Renal cortical epithelial cell (primary cell): ENCODE measurements at places on chromosomes 11 and 22. TPM values are rescaled to one million over a fixed set of nuclear protein-coding genes. Genes with fewer than 3 reads are reported as not detected.

PRR5 gene
- total RNA-seq = 9.2 and 12.4 TPM in 2 replicates

OR51B2 gene
- not detected in 2 replicates for total RNA-seq

GRCh38 chr11:83510530-83511460 is 224.6 kb upstream of the CCDC90B start:
- DNase-seq = no peak

DNA sequence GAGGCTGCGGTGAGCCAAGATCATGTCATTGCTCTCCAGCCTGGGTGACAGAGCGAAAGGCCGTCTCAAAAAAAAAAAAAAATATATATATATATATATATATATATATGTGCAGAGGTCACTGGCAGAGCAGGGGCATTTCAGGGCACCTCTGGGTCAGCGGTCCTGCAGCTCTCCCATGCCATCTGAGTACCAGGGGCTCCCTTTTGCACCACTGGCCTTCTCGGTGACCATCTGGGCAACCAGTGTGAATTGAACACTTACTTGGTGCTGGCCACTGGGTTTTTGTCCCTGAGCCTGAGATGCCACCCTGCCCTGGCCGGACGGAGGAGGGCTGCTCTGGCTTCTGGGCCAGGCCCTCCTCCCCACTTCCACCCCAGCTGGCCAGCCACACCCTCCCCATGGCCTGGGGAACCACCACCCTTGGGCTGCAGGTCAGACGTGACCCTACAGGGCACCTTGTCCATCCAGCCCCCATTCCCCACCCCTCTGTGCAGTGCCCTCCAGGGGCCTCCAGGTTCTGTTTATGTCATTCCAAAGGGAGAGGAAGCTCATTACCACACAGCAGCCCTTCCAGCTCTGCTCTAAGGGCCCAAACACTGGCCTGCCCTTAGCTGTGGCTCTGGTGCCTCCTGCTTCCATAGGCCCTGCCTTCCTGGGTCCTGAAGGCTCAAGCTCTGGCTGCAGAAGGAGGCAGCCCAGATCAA is 10.3 kb downstream of the MAPK8IP1 start:
- no peak for DNase-seq

GRCh38 chr11:10632483-10632882 is 61.1 kb downstream of the IRAG1 start:
- DNase-seq = no peak
